ENCODE measurements at places on chromosomes 2 and 18. TPM values are rescaled to one million over a fixed set of nuclear protein-coding genes. Genes with fewer than 3 reads are reported as not detected.
A peak's percentile ranks its signal among the peaks of the same experiment; 100 is the strongest.

ASXL2 gene
- 38.9 TPM for total RNA-seq

SLC25A12 gene
- 27.4 TPM for total RNA-seq

DNA sequence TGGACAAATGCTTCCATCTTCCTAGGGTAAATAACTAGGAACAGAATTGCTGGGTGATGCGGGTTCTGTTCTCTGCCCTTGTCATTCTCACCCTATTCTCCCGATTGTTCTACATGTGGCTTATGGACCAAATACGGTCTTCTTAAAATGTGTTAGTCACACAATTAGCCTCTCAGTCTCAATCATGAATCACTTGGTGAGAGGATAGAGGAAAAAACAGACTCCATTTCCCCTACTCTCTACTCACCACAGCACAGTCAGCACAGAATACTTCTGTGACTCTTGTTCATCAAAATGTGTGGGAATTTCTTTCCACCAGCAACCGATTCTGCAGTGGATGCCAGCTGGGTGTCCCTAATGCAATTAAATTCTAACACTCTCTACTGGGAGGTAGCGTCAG, 125.2 kb downstream of the SH3BP4 start:
- no peaks in the 10 kb centered on the region for H3K36me3 ChIP-seq
- H3K4me1 ChIP-seq, result no peaks in the 10 kb centered on the region
- no peaks in the 10 kb centered on the region for H3K27me3 ChIP-seq
- no peak overlapping the region for H3K27ac ChIP-seq

- H3K4me1 ChIP-seq, result no peaks in the 10 kb centered on the region
- H3K4me3 ChIP-seq, result no peak overlapping the region
- no peaks in the 10 kb centered on the region for H3K36me3 ChIP-seq
- H3K27ac ChIP-seq, result peak overlapping the region; percentile 93
- no peak for DNase-seq
These were observed 774 bp downstream of the IER3IP1 start for GRCh38 chr18:47175283-47175897.

GRCh38 chr2:157933160-157933920, 57.2 kb upstream of the ACVR1 start:
- no peaks in the 10 kb centered on the region for H3K4me1 ChIP-seq
- no peak overlapping the region for H3K4me3 ChIP-seq
- no peaks in the 10 kb centered on the region for H3K27me3 ChIP-seq
- no peak for DNase-seq

MC2R gene
- total RNA-seq, result not detected

DUSP11 gene
- 35.1 TPM for total RNA-seq

DNA sequence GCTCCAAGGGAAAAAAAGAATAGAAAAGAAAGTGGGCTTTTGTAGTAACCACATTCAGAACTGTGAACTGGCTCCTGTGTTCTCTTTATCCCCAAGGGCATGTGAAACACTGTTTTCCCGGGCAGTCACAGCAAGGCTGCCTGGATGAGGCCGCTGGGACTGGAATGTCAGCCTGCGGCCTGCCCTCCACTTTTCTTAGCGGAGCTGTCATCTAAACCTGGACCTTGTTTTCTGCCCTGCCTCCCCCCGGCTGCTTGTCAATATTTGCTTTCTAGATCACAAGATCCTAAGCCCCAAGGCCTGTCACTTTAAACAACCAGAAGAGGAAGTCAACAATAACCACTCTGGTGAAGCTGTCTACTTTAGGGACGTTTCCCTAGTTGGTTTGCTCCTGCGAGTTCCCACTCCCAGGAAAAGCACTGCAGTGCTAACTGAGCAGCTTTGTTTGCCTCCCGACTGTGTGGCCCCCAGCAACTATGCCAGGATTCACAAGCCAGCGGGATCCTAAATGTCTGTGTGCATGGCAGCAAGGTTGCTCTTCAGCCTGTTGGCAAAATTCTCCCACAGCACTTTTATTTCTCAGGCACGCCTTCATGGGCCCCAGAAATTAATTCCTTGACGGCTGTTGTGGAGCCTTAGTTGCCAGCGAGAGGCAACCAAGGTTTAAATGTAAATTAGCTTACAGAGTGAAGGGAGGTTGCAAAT, 30.6 kb downstream of the SOWAHC start:
- H3K27me3 ChIP-seq, result peaks cover 7% of the 10 kb centered on the region
- no peak overlapping the region for H3K27ac ChIP-seq
- no peaks in the 10 kb centered on the region for H3K4me1 ChIP-seq
- H3K36me3 ChIP-seq, result no peaks in the 10 kb centered on the region

HOXD9 gene
- not detected for total RNA-seq

DNA sequence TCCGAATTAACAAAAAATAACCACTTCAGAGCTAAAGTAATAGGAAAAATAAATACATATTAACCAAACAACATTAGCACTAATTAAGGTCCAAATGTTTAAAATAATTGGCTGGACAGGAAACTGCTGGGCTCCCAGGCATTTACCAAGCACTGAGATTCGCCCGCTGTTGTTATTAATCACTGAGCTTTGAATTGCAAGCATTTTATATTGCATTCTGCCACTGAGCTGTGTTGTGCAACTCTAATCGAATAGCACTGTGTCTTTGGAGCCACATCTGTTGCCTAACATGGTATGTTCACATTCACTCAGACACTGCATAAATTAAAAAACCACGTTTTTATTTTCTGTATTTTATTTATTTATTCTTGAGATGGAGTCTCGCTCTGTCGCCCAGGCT, 88.9 kb downstream of the SOWAHC start:
- no peak overlapping the region for H3K27ac ChIP-seq
- no peak for DNase-seq
- peaks cover 35% of the 10 kb centered on the region for H3K27me3 ChIP-seq
- H3K4me1 ChIP-seq, result peaks cover 11% of the 10 kb centered on the region

DNA sequence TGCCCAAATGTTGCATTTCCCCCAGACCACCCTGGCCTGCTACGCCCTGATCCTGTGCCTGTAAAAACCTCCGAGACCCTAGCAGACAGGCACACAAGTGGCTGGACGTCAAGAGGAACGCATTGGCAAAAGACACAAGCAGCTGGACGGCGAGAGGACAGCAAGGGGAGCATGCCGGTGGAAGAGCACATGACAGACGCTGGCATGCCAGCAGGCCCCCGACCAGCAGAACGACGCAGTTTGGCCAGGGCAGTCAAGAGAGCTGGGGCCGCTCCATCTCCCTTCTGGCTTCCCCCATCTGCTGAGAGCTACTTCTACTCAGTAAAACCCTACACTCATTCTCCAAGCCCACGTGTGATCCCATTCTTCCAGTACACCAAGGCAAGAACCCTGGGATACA, 42.1 kb downstream of the SAP130 start:
- H3K36me3 ChIP-seq, result peaks cover 24% of the 10 kb centered on the region
- no peak overlapping the region for H3K4me3 ChIP-seq

DNA sequence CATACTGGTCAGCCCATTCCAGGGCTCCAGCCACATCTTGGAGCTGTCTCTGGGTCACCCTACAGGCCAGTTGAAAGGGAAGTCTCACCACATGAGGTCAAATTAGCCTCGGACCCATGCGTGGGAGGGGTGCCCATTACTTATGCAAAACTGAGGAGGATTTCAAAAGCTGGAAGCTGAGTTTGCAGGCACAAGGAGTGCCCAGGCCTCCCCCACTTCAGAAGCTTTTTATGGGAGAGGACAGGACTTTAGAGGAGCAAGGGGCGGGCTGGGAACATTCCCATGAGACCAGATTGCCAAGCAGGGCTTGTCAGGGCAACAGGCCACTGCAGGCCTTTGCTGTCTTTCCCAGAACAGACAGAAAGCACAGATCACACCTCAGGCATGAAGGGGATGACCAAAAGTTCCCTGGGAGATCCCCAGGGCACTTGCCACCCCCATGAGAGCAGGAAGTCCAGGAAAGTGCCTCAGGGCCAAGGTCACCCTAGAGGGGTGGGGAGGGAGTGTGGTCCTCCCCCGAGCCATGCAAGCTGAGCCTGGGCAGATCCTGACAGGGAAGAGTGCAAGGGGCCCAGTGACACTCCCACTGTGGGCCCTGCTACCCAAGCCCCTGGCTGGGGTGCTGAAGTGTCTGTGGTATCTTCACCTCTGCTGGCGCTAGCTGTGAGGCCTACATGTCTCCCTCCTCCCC, 267.7 kb downstream of the BCL11A start:
- no peak overlapping the region for H3K27ac ChIP-seq
- no peaks in the 10 kb centered on the region for H3K4me1 ChIP-seq
- DNase-seq, result no peak
- no peaks in the 10 kb centered on the region for H3K36me3 ChIP-seq
- H3K4me3 ChIP-seq, result no peak overlapping the region

GRCh38 chr2:214515111-214515510, 104.3 kb downstream of the VWC2L start:
- no peaks in the 10 kb centered on the region for H3K4me1 ChIP-seq
- no peaks in the 10 kb centered on the region for H3K27me3 ChIP-seq
- H3K27ac ChIP-seq, result no peak overlapping the region
- no peaks in the 10 kb centered on the region for H3K36me3 ChIP-seq

- no peaks in the 10 kb centered on the region for H3K27me3 ChIP-seq
- H3K4me3 ChIP-seq, result no peak overlapping the region
- H3K27ac ChIP-seq, result no peak overlapping the region
- H3K4me1 ChIP-seq, result no peaks in the 10 kb centered on the region
- no peaks in the 10 kb centered on the region for H3K36me3 ChIP-seq
These were observed 13.6 kb upstream of the ADI1 start for GRCh38 chr2:3532941-3533340.

ARHGEF4 gene
- total RNA-seq, result 0.63 TPM

GRCh38 chr2:215967590-215968378, 45.6 kb downstream of the MREG start:
- no peak overlapping the region for H3K4me3 ChIP-seq
- peaks cover 35% of the 10 kb centered on the region for H3K4me1 ChIP-seq
- peaks cover 9% of the 10 kb centered on the region for H3K36me3 ChIP-seq
- DNase-seq, result no peak
